ENCODE measurements at places on chromosomes 4 and X.

- no peak for DNase-seq
Observed at GRCh38 chr4:112927544-112927943, 121.9 kb upstream of the ANK2 start.

GRCh38 chr4:81828991-81829390 is 357.3 kb upstream of the RASGEF1B start:
- DNase-seq, result no peak

DNA sequence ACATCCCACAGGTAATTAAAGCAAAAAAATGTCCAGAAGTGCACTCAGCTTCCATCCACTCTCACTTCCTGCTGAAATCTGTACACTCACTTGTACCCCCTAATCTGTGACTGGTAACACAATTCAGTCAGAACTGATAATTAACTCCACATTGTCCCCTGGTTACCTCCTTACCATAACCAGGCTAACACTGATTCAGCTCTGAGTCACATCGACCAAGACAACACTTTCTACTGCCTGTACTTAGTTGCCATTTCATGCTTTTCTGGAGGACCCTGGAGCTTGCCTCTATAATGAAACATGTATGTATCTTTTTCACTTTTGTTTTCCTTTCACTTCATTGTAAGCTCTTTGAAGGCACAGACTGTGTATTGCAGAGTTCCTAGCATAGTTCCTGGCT is 130.9 kb upstream of the GABRG1 start:
- no peak for DNase-seq

GRCh38 chrX:153864101-153864500 is 21.9 kb downstream of the L1CAM start:
- DNase-seq, result no peak

GRCh38 chr4:38605181-38605752 is 58.7 kb upstream of the KLF3 start:
- no peak for DNase-seq
